ENCODE measurements at places on chromosomes 4 and X.

GRCh38 chr4:73066928-73067327, 2.6 kb downstream of the COX18 start:
- no peak for DNase-seq

DNA sequence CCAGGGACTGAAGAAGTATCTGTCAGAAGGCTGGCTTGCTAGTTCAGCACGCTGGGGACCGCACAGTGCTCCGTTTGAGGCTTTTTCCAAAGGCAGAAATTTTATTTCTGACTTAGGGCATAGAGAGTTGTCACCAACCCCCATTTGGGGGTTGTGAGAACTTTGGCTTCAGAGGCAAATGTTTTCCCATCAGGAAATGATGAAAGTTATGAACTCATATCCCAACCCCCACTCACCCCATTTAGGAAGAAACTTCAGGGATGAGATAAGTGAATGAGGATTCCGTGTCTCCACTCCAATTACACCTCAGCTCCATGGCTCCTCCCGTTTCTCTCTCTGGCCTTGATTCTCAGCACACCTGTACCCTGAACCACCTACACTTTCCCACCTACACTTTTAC, 4.3 kb upstream of the WDR13 start:
- no peak for DNase-seq

GRCh38 chrX:133218329-133218728, at the start of gene TFDP3:
Gene TFDP3 (minus strand): TSS chrX:133218354. CDS start chrX:133218259, 95 bp downstream.
- no peak for DNase-seq

- DNase-seq, result no peak
These were observed 11.0 kb upstream of the USP46 start for GRCh38 chr4:52670121-52670520.

- DNase-seq, result no peak
These were observed 611.1 kb upstream of the ATOH1 start for GRCh38 chr4:93217431-93217830.

- DNase-seq, result no peak
These were observed 12.8 kb upstream of the SLITRK4 start for GRCh38 chrX:143648705-143649104.

GRCh38 chr4:74930162-74930561, 2.8 kb upstream of the PARM1 start:
- no peak for DNase-seq

DNA sequence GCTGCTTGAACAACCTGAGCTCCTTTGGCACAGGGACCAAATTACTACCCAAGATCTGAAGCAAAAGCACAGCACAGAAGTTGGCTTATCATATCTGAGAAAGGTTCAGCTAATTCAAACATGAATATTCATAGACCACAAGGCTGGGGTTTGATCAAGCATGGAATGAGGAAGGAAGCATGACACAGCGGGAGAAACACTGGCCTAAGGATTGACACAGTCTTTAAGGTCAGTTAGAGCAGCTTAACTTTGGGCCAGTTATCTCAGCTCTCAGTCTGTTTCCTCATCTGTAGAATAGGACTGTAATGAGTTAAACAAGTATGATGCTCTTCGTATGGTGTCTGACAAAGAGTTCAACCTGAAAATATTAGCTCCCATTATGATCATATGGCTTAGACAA, 88.5 kb upstream of the CBR4 start:
- no peak for DNase-seq

GRCh38 chr4:128715616-128716015, 93.9 kb upstream of the JADE1 start:
- no peak for DNase-seq
